ENCODE measurements at places on chromosomes 6 and 20. TPM values are rescaled to one million over a fixed set of nuclear protein-coding genes. Genes with fewer than 3 reads are reported as not detected.

DNA sequence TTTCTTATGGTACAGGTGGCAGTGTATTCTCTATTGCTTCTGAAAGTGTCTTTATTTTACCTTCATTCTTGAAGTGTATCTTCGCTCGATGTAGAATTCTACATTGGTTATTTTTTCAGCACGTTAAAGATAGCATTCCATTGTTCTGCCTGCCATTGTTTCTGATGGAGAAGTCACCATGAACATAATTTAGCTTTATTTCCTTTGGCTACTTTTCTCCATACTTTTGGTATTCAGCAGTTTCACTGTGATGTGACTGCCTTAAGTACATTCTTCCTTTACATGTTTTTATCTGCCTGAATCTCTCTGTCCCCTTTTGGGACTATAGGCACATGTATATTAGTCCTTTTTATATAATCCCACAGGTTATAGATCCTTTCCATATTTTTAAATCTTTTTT, 19.0 kb downstream of the ZNF133 start:
- no peak for DNase-seq
- peaks cover 4% of the 10 kb centered on the region for H3K36me3 ChIP-seq
- H3K4me3 ChIP-seq = no peak overlapping the region
- no peaks in the 10 kb centered on the region for H3K27me3 ChIP-seq
- no peaks in the 10 kb centered on the region for H3K4me1 ChIP-seq
- H3K27ac ChIP-seq = no peak overlapping the region

GRCh38 chr6:77686931-77687330, 34.1 kb downstream of the MEI4 start:
- DNase-seq = no peak
- no peak overlapping the region for H3K27ac ChIP-seq
- H3K4me1 ChIP-seq = no peaks in the 10 kb centered on the region
- H3K36me3 ChIP-seq = no peaks in the 10 kb centered on the region
- H3K4me3 ChIP-seq = no peak overlapping the region

DNA sequence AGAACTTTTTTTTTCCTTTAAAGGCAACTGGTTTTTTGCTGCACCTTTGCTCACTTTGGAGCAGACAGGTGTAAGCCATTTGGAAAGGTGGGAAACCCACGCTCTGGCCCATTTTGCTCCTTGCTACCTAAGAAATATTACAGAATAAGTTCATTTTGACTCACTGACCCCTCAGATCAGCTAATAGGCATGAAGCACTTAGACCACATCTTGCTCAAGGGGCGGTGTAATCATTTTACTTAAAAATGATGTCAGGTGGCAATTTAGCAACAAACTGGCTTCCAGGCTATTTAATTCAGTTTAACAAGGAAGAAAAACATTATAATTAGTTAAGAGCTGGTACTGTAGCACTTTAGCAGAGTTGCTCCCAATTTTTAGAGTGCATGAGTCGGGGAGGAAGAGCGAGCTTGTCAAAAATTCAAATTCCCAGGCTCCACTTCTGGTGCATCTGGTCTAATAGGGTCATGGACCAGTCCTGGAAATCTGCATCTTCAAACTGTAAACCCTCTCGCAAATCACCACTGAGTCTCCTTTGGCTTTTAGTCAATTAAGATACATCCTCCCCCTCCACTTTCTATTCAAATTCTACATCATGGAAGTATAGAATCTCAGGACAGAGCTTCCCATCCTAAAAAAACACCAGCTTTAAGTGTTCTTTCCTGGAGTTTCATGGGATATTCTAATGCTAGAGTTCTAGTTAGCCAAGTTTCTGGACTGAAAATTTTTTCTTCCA, 38.2 kb downstream of the JAG1 start:
- H3K4me3 ChIP-seq = no peak overlapping the region
- H3K4me1 ChIP-seq = peaks cover 14% of the 10 kb centered on the region
- peak overlapping the region; percentile 81 for H3K27ac ChIP-seq
- DNase-seq = no peak
- no peaks in the 10 kb centered on the region for H3K27me3 ChIP-seq

DNA sequence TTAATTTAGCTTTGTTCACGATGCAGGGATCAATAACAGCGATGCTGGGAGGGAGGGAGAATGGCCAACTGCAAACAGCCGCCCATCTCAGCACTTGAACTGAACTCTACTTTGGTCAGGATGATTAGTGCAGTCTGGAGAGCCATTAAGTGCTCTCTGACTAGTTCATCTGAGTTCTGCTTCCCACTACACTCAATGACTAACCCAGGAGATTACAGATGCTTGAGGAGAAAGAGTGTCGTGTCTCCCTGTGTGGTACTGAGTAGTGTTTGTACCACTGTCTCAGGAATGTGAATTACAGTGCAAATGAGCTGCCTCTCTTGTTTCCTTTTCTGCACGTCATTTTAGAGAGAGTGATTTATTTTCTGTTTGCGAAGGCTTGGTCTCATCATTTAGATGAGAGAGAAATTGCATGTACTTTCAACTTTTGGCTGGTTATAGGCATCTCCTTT, 23.5 kb downstream of the CARMIL1 start:
- no peaks in the 10 kb centered on the region for H3K36me3 ChIP-seq
- H3K27ac ChIP-seq = peak overlapping the region; percentile 12
- no peak for DNase-seq

DNA sequence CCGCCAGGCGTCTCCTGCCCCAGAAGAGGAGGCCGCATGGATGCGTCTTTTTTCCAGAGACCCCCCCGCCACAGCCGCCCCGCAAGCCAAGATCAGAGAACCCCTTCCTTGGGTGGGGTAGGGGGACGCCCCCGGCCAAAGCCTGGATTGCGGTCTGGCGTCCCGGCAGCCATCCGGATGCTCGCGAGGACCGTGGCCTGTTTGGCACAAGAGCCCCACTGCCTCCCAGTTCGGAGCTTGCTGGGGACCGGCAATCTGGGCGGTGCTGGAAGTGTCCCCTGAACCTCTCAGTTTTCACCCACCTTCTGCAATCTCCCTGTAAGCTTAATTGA, 924 bp downstream of the FAM162B start:
- no peak for DNase-seq
- H3K27me3 ChIP-seq = peaks cover 19% of the 10 kb centered on the region
- no peaks in the 10 kb centered on the region for H3K4me1 ChIP-seq

DNA sequence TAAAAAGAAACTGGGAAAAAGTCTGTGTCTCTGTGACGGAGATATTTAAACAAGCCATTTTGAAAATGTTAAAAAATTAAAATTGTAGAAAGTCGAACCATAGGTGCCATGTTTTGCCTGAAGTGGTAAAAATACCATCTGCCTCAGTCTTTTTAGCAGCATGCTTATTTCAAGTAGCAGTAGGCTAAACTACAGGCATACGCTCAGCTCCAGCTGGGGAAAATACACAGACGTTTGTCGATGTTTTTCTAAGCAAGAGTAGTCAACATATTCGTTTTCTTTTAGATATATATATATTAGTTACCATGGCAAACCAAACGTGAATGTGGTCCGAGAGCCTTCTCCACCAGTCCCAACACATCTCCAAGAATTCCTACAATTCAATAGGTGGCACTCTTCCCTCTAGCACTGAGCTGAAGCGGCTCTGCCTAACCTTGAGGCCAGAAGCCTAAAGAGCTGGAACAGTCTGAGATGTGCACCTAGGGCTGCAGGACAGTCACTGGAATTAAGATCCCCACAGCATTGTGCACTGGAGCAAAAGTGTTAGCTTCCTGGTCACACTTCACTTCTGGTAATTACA, 70.2 kb upstream of the BEND3 start:
- H3K4me3 ChIP-seq = no peak overlapping the region
- H3K27ac ChIP-seq = no peak overlapping the region
- H3K27me3 ChIP-seq = no peaks in the 10 kb centered on the region
- DNase-seq = no peak

- H3K4me1 ChIP-seq = no peaks in the 10 kb centered on the region
- no peak overlapping the region for H3K27ac ChIP-seq
- H3K36me3 ChIP-seq = no peaks in the 10 kb centered on the region
- no peak overlapping the region for H3K4me3 ChIP-seq
Observed at GRCh38 chr6:14709900-14710299, 536.0 kb upstream of the JARID2 start.

GRCh38 chr6:144194293-144194810, 44.0 kb downstream of the STX11 start:
- no peak for DNase-seq
- no peaks in the 10 kb centered on the region for H3K27me3 ChIP-seq
- no peaks in the 10 kb centered on the region for H3K36me3 ChIP-seq
- H3K27ac ChIP-seq = no peak overlapping the region
- no peaks in the 10 kb centered on the region for H3K4me1 ChIP-seq
- H3K4me3 ChIP-seq = no peak overlapping the region

GRCh38 chr6:137175868-137176245, 2.4 kb upstream of the IL22RA2 start:
- DNase-seq = no peak
- no peak overlapping the region for H3K27ac ChIP-seq
- no peak overlapping the region for H3K4me3 ChIP-seq
- H3K36me3 ChIP-seq = no peaks in the 10 kb centered on the region

- no peak for DNase-seq
- H3K36me3 ChIP-seq = no peaks in the 10 kb centered on the region
- H3K27ac ChIP-seq = no peak overlapping the region
- no peaks in the 10 kb centered on the region for H3K4me1 ChIP-seq
Observed at GRCh38 chr20:58715391-58715800, 22.8 kb downstream of the NPEPL1 start.

GRCh38 chr20:47682028-47682783, 103.1 kb downstream of the SULF2 start:
- H3K36me3 ChIP-seq = no peaks in the 10 kb centered on the region
- no peak overlapping the region for H3K27ac ChIP-seq
- H3K4me3 ChIP-seq = no peak overlapping the region
- H3K27me3 ChIP-seq = no peaks in the 10 kb centered on the region
- H3K4me1 ChIP-seq = no peaks in the 10 kb centered on the region
- DNase-seq = no peak

- no peaks in the 10 kb centered on the region for H3K27me3 ChIP-seq
- no peak overlapping the region for H3K27ac ChIP-seq
- no peaks in the 10 kb centered on the region for H3K36me3 ChIP-seq
- peaks cover 1% of the 10 kb centered on the region for H3K4me1 ChIP-seq
- no peak overlapping the region for H3K4me3 ChIP-seq
Observed at GRCh38 chr6:2966347-2966746, 5.0 kb downstream of the SERPINB6 start.

DNA sequence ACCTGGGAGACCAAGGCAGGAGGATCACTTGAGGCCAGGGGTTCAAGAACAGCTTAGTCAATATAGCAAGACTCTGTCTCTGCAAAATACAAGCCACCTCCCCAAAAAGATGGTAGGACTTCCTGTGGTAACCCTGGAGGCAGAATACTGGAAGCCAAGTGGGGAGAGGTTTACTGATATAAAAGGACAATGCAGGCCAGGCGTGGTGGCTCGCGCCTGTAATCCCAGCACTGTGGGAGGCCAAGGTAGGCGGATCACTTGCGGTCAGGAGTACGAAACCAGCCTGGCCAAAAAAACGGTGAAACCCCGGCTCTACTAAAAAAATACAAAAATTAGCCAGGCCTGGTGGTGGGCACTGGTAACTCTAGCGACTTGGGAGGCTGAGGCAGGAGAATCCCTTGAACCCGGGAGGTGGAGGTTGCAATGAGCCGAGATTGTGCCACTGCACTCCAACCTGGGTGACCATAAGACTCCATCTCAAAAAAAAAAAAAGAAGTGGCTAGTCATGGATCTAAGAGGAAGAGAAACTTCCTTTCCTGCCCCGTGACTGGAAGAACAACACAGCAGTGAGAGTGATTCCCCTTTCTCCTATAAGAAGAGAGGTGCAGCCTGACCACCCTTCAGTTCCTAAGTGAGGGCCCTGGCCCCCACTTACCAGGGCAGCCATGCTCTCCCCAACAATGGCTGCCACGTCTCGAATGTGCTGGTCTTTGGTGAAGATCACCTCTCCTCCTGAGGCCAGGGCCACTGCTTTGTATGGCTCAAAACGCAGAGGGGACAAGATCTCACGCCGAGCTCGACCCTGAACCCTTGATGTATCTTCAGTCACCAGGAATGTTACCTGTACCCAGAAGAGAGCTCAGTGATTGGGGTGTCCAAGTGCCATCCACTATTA, 6.2 kb downstream of the SAPCD1 start:
- no peaks in the 10 kb centered on the region for H3K36me3 ChIP-seq
- no peaks in the 10 kb centered on the region for H3K4me1 ChIP-seq

DNA sequence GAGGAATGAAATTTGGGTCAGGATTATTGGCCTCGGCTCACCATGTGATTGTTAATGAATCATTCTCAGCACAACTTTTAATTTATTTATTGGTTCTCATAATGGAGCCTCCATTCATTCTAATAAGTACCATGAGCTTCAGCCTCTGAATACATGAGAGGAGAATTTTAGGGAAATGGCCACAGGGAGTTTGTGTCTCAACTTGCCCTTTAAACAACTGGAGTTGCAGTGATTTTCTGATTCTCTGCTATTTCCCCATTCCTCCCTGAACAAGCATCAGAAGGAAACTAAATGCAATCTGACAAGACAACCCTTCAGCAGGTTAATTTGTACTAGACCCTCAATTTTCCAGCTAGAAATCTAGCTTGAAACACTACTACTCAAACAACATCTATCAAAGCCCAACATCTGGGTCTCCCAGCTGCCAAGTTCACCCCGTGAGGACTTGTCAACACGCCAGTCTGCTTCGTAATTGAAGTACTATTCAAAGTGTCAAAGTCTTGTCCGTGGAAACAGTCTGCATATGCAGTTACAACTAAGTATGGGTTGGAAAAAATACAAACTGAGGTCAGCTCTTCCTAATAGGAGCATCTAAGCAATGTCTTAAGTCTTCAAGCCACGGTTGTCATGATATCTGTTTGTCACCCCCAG, 235.4 kb downstream of the CDH4 start:
- no peaks in the 10 kb centered on the region for H3K36me3 ChIP-seq
- H3K27ac ChIP-seq = peak overlapping the region; percentile 12
- no peaks in the 10 kb centered on the region for H3K4me1 ChIP-seq

DNA sequence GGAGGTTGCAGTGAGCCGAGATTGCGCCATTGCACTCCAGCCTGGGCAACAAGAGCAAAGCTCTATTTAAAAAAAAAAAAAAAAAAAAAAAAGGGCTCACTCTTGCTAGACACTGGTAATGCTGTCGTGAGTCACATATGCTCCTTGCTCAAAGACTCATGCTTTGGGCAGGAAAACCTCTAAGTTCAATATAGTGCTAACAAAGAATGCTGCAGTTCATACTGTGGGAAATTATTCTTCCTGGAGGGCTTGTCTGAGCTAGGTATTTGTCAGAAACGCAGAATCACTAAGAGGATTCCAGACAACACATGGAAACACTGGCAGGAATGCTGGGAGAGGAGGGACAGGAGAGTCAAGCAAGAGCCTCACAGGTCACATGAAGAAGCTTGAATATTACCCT, 2.3 kb upstream of the LYRM2 start:
- no peak for DNase-seq
- H3K4me3 ChIP-seq = no peak overlapping the region
- no peaks in the 10 kb centered on the region for H3K36me3 ChIP-seq
- H3K27ac ChIP-seq = no peak overlapping the region

GRCh38 chr6:3321042-3321441, 62.3 kb downstream of the PSMG4 start:
- H3K27me3 ChIP-seq = no peaks in the 10 kb centered on the region
- no peaks in the 10 kb centered on the region for H3K4me1 ChIP-seq
- H3K27ac ChIP-seq = no peak overlapping the region

C20orf96 gene
- total RNA-seq = 2.6 TPM

TP53INP2 gene
- 4.7 TPM for total RNA-seq

TSPO2 gene
- total RNA-seq = not detected

SPATS1 gene
- total RNA-seq = not detected

LCA5 gene
- total RNA-seq = 8.0 TPM

TLDC2 gene
- 1.1 TPM for total RNA-seq

WFDC12 gene
- not detected for total RNA-seq

PKIB gene
- 22.3 TPM for total RNA-seq

Measured in breast epithelium (tissue), 4 donors.